Activated T-cell treated with anti-CD3 and anti-CD28 coated beads, Interleukin-2, amount 50 U/mL, for 4 hours (primary cell): ENCODE measurements at places on chromosomes 12 and 14.

GRCh38 chr12:129440278-129440677 lies 463.5 kb downstream of the TMEM132D start:
- no peak for DNase-seq

- no peak for DNase-seq
These were observed 25.7 kb upstream of the COCH start for GRCh38 chr14:30848449-30849240.

GRCh38 chr14:104473649-104474494 lies 105.7 kb upstream of the C14orf180 start:
- no peak for DNase-seq

- DNase-seq, result peak; percentile 50
These were observed 47.8 kb downstream of the CCDC88C start for GRCh38 chr14:91369628-91370445.

- no peak for DNase-seq
These were observed 31.6 kb upstream of the PTPRQ start for GRCh38 chr12:80412343-80412953.
